Activated effector memory CD4-positive, alpha-beta T cell treated with anti-CD3 and anti-CD28 coated beads, Interleukin-2, amount 50 U/mL, for 16 hours (primary cell): ENCODE measurements at places on chromosomes 4 and X.

- DNase-seq: no peak
Observed at GRCh38 chr4:136818811-136819330, 713.4 kb downstream of the PCDH18 start.

- peak; percentile 70 for DNase-seq
Observed at GRCh38 chrX:136711147-136711546, 63.2 kb downstream of the CD40LG start.

DNA sequence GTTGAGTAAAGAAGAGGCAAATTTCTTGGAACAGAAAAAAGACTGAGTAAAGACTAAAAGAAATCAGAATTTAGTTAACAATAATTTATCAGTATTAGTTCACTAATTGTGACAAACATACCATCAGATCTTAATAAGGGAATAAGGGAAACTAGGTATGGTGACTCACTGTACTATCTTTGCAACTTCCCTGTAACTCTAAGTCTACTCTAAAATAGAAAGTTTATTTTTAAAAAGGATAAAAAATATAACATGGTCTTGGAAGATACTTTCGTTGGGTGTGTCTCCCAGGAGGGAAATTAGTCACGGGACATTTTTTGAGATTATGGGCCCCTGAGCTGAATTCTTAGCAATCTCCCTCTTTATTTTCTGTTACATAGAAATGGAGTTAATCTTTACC, 97.3 kb downstream of the EMCN start:
- DNase-seq: no peak

DNA sequence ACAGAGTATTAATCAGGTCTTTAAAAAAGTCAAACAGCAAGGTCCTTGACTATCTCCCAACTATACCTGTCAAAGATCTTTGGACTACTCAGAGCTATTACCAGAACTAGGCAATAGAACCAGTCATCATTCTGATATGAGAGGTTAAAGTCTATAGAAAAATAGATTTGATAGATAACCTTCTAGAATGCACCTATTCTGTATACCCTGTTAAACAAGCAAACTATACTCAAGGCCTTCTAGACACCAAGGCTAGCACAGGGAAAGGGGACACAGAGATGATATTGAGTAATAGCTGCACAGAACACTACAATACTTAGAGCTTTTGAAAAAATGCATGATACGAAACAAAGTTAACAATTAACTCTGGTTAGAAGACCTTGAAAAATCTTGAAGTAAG, 149.5 kb downstream of the NR3C2 start:
- DNase-seq: no peak

DNA sequence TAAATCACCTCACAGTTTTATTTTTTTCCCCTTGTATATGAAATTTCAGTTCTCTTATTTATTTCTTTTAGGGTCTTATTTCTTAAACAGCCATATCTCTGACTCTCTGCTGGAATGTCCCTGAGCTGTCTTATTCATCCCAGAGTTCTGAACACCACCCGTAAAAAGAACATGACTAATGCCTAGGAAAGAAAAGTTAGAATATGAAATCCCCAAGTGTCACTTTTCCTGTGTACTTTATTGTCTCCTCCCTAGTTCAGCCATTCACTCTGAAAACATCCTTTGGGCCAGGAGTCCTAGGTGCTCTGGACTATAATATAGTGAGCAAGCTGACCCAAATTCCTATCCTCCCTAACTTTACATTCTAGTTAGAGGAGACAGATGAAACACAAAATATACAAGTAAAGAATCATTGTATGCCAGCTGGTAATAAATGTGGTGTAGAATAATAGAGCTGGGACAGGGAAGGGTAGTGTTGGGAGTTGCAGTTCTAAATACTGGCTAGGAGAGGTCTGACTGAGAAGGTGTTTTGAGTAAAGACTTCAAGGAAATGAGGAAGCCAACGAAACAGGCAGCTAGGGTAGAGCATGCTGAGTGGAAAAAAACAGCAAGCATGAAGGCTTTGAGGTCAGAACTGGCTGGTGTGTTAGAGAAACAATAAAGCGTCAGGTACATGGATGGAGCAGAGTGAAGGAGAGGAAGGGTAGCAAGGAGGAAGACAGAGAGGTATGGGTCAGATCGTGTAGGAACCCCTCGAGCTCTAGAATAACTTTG, 40.6 kb upstream of the FTHL17 start:
- no peak for DNase-seq

DNA sequence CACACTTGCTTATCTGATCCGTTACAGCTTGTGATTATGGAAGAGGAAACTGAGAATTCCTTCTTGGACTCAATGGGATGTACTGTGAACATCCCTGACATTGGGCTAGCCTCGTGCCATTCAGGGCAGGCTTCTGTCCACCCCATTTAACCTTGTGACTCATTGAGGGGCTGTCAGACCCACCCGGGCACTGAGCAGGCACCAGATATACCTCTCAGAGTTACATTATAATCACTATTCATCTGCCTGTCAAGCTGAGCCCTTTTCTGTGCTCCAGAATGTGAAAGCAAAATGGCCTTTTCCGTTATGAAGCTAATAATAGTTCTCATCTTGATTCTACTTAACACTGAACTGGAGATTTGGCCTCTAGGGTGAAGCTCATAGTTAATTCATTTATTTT, 170.6 kb upstream of the SCML1 start:
- no peak for DNase-seq

- no peak for DNase-seq
Observed at GRCh38 chr4:173005912-173006633, 162.5 kb upstream of the GALNT7 start.

DNA sequence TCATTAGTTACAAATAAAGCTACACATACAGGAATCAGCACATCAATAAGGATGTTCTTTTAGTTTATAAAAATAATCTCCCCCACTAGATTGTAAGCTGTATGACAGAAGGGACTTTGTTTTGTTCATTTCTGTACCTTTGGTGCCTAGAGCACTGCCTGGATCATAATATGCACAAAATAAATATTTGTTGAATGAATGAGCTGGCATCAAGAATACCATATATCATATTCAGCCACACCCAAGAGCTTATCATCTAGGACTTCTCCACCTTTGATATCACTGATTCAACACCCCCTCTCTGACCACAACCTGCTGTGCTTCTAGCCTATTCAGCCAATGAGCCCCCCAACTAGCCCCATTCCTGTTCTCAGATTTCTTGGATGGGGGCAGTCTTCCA, 10.6 kb downstream of the SYTL4 start:
- DNase-seq: no peak

DNA sequence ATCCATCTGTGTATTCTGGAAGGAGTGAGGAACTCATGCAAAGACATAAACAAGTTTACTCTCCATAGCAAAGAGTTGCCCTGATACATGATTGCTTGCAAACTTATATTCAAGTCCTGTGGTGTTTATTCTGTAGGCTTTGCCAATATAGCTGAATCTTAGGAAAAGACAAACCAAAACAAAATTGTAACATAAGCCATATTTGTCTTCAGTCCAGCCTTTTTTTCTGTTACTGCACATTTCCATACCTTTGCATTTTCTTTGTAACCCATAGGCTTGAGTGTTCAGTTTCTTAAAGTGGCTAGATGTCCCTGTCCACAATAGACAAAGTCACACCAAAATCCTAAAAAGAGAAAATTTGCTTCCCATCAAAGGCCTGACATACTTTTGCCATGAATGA, 120.4 kb downstream of the PPARGC1A start:
- no peak for DNase-seq

DNA sequence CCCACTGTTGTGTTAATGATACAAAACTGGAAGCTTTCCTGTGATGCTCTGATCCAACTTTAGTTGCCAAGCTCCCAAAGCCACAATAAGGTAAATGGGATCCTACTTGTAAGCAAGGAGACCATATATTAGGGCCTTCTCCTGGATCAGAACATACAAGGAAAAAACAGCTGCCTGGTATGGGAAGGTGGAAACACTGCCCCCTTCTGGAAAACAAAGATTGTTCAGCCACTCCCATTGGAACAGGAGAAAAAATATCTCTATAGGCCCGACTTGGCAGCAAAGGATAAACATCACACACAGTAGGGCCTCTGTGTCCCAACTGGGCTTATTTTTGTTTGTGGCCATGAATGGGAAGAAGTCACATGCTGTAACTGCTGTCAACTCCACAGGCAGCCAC, 166.5 kb downstream of the TBX22 start:
- DNase-seq: no peak

- no peak for DNase-seq
Observed at GRCh38 chr4:115090483-115091075, 22.8 kb downstream of the NDST4 start.

- peak; percentile 71 for DNase-seq
Observed at GRCh38 chrX:16445166-16445752, 204.7 kb upstream of the S100G start.

GRCh38 chr4:113759696-113760093, 1.8 kb downstream of the CAMK2D start:
- no peak for DNase-seq

DNA sequence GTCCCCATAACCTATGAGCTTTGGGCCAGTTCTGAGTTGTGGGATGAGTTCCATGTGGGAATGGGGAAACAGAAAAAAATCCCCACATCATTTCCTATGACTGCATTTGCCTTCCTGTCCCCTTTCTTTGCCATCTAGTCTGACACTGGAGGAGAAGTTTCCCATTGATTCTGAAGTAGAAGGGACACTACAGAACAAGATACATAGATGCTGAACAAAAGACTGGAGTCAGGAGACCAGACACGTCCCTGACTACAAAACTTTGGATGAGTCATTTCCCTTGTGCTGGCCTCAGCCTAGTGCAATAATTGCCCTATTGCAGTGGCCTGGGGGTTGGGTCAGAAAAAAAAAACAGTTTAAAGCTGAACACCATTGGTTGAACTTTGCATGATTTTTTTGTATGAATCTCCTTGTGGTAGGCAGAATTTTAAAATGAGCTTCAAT, 22.1 kb downstream of the BEX3 start:
- no peak for DNase-seq

DNA sequence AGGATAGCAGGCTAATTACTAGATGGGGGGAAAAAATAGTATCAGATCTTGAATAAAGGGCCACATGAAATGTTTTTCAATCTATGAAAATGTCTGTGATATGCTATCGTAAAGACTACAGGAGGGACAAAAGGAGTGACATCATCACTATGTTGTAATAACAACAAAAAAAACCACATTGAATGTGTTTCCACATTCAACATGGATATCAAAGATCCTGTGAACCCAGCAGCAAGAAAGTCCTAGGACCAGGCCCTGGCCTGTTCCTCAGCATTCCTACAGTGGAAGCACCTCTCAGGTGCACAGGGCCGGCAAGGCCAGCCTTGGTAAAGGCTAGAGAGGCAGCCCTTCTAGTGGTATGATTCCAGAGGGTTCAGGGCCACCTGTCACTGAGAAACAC, 118.3 kb downstream of the RELL1 start:
- DNase-seq: no peak
